ENCODE measurements at places on chromosomes 2 and 18. TPM values are rescaled to one million over a fixed set of nuclear protein-coding genes. Genes with fewer than 3 reads are reported as not detected.

DNA sequence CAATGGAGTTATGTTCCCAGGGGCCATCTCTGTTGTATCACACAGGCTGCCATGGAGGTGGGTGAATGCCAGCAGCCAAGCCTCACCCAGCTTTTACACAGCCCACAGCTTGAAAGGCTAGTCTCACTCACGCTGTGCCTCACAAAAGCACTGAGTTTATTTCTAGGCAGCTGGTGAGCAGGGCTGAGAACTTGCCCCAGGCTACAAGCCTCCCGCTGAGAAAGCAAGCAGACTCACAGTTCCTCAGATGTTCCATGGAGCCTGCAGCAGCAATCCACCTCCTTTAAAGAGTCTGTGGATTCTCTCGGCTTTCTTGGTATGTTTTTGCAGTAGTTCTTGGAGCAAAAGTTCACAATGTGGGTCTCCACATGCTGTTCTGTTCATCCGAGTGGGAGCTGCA lies 40.9 kb upstream of the ALKAL2 start:
- DNase-seq, result no peak

DNA sequence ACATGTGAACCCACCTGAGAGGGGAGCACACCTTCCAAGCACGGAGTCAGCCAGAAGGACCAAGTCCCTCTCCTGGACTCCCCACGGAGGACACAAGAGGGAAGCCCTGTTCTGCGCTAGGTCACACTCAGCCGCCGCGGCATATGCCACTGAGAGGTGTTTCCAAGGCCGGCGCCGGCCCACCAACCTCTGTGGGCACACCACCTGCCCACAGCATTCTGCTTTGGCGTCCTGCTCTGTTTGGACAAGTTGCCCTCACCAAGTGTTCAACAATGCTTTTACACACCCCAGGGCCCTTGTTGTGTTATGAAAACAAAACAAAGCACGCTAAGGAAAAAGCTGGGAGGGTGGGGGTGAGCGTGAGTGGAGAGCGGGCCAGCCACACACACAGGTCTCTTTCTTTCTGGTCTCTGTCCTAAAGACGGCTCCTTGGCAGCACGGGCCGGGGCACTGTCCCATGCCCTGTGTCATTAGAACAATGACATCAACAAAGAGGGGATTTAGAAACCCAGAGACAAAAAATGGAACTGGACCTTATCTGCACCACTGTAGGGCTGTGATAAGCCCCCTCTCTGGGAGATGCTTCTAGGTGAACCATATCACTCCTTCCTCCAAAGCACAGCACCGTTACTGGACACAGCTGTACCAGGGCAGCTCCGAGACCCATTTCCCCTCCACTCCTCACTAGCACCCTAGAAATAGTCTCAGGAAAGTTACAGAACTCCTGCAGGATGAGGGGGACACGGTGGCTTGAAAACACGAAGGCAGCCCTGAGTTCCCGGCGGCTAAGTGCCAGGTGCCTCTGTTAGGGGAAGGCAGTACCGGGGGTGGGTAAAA lies 17.0 kb downstream of the SMAD7 start:
- DNase-seq, result no peak

DNA sequence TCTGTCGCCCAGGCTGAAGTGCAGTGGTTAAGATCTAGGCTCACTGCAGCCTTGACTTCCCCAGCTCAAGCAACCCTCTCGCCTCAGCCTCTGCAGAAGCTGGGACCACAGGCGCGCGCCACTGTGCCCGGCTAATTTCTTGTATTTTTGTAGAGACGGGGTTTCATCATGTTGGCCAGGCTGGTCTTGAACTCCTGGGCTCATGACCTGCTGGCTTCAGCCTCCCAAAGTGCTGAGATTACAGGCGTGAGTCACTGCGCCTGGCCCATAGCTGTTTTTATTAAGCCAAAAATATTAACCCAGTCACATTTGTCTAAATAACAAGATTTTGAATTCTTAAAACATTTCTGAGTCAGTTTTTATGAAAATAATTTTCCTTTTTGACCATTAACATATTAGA lies 6.3 kb upstream of the SFT2D3 start:
- no peak for DNase-seq

The ANTXR1 gene
- polyA plus RNA-seq, result 145 TPM

All from muscle of leg (tissue), 16 donors.